CD4-positive, alpha-beta memory T cell (primary cell): ENCODE measurements at places on chromosomes 7 and 10. TPM values are rescaled to one million over a fixed set of nuclear protein-coding genes. Genes with fewer than 3 reads are reported as not detected.

DNA sequence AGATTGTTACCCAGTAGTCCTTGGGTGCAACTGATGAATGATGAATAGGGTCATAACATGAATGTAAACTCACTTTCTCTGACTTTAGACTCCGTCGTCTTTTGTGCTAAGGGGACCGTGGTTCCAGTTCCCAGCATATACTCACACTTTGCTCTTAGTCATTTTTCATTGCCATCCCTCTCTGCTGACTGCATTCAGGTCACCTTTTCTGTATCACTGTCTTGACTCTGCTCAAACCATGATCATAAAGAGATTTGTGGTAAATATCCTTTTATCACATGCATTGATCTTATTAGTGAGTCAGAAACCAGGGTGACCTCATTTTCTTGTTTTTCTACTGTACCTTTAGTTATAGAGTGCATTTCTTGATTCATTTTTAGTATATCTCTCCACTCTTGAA is 141.1 kb upstream of the AGR3 start:
- no peak overlapping the region for H3K27ac ChIP-seq
- H3K27me3 ChIP-seq, result no peaks in the 10 kb centered on the region
- H3K36me3 ChIP-seq, result no peaks in the 10 kb centered on the region
- no peak for DNase-seq
- no peak overlapping the region for H3K4me3 ChIP-seq
- peaks cover 16% of the 10 kb centered on the region for H3K4me1 ChIP-seq

- peak within 1 kb of the TSS; percentile 34 for H3K27ac ChIP-seq
- H3K36me3 ChIP-seq, result no peaks in the 10 kb centered on the region
- H3K4me1 ChIP-seq, result peaks cover 19% of the 10 kb centered on the region
- H3K27me3 ChIP-seq, result no peaks in the 10 kb centered on the region
Observed at GRCh38 chr10:24952143-24952706, at the start of gene PRTFDC1. TSS of gene PRTFDC1 (minus strand) at chr10:24952606. CDS start at chr10:24952575, 31 bp downstream.

- H3K36me3 ChIP-seq, result no peaks in the 10 kb centered on the region
- no peaks in the 10 kb centered on the region for H3K4me1 ChIP-seq
- DNase-seq, result no peak
- no peak overlapping the region for H3K27ac ChIP-seq
- H3K4me3 ChIP-seq, result no peak overlapping the region
- no peaks in the 10 kb centered on the region for H3K27me3 ChIP-seq
Observed at GRCh38 chr10:12701696-12702095, 299.8 kb downstream of the CCDC3 start.

DNA sequence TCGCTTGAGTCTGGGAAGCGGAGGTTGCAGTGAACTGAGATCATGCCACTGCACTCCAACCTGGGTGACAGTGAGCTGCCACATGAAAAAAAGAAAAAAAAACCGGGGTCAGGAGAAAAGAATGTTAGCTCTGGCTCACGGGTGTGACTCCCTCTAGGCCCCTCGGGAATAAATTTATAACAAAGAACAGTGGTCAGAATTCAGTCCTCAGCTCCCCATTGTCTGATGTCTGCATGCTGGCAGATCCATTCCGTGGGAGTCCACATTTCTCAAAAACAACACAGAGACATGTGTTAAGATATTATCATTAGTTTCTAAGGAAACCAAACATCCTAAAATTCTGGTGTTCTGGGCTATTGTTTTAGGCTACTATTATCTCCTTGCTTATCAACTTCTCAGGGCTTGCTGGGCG is 90.6 kb downstream of the MARCHF5 start:
- H3K36me3 ChIP-seq, result no peaks in the 10 kb centered on the region
- no peak overlapping the region for H3K4me3 ChIP-seq
- no peak for DNase-seq
- no peak overlapping the region for H3K27ac ChIP-seq
- no peaks in the 10 kb centered on the region for H3K4me1 ChIP-seq

DNA sequence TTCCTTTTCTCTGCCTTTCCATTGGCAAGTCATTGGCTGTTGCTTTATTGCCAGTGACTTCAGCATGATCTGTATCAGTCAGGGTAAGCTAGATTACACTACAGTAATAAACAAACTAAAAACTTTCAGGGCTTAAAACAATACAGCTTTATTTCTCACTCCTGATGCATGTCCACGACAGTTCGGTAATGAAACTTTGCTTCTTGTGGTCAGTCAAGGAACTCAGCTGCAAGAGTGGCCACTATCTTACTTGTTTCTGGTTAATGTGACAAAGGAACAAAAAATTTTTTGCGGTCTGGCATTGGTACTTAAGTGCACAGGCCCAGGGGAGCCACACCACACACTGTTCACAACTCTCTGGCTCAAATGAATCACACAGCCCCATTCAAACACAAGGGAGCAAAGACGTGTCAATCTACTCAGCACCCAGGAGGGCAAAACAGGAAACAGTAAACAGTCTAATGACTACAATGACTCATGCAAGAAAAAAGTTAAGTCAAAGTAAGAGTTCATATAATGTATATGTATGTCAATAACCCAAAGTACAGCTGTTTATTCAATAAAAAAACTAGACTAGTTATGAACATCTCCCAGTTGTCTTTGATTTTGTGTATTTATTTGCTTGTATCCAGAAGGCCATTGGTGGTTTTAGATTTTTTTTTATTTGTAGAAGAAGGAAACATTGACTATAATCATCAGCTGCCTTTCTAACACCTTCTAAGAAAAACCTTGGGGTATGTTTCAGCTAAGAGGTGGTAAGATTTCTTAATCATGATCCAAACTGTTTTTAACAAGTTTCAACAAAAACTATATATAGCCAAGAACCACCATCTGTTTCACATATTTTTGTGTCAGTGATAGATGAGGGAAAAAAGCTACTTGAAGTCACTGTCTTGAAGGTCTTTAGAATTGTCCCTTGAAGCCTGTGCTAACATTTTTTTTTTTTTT is 134.4 kb upstream of the FAM3C start:
- H3K4me3 ChIP-seq, result no peak overlapping the region
- no peak overlapping the region for H3K27ac ChIP-seq
- no peaks in the 10 kb centered on the region for H3K27me3 ChIP-seq
- H3K4me1 ChIP-seq, result no peaks in the 10 kb centered on the region
- no peaks in the 10 kb centered on the region for H3K36me3 ChIP-seq
- peak; percentile 12 for DNase-seq

- H3K27ac ChIP-seq, result no peak overlapping the region
- H3K4me1 ChIP-seq, result peaks cover 30% of the 10 kb centered on the region
- no peak overlapping the region for H3K4me3 ChIP-seq
Observed at GRCh38 chr7:17027789-17028152, 146.0 kb upstream of the AGR3 start.

GRCh38 chr10:78605800-78606350 is 462.9 kb upstream of the ZMIZ1 start:
- H3K4me3 ChIP-seq, result no peak overlapping the region
- no peak overlapping the region for H3K27ac ChIP-seq
- DNase-seq, result no peak
- no peaks in the 10 kb centered on the region for H3K27me3 ChIP-seq
- no peaks in the 10 kb centered on the region for H3K4me1 ChIP-seq

DNA sequence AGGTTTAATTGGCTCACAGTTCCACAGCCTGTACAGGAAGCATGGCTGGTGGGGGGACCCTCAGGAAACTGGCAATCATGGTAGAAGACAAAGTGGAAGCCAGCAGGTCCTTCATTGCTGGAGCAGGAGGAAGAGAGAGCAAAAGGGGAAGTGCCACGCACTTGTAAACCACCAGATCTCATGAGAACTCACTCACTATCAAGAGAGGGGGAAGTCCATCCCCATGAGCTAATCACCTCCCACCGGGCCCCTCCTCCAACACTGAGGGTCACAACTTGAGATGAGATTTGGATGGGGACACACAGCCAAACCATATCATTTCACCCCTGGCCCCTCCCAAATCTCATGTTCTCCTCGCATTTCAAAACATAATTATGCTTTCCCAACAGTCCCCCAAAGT is 171.9 kb upstream of the CACNA2D1 start:
- H3K4me3 ChIP-seq, result no peak overlapping the region
- no peaks in the 10 kb centered on the region for H3K4me1 ChIP-seq
- DNase-seq, result no peak
- H3K27me3 ChIP-seq, result no peaks in the 10 kb centered on the region
- no peaks in the 10 kb centered on the region for H3K36me3 ChIP-seq

- no peak for DNase-seq
- no peak overlapping the region for H3K4me3 ChIP-seq
- H3K36me3 ChIP-seq, result no peaks in the 10 kb centered on the region
- peaks cover 4% of the 10 kb centered on the region for H3K27me3 ChIP-seq
- H3K27ac ChIP-seq, result no peak overlapping the region
Observed at GRCh38 chr10:44293306-44293778, 91.6 kb downstream of the CXCL12 start.

GRCh38 chr10:132667342-132668047 is 118.5 kb downstream of the NKX6-2 start:
- no peak overlapping the region for H3K27ac ChIP-seq
- no peaks in the 10 kb centered on the region for H3K27me3 ChIP-seq
- H3K4me1 ChIP-seq, result no peaks in the 10 kb centered on the region

GRCh38 chr7:111784296-111784695 is 222.0 kb upstream of the IMMP2L start:
- no peaks in the 10 kb centered on the region for H3K36me3 ChIP-seq
- no peaks in the 10 kb centered on the region for H3K4me1 ChIP-seq
- no peak for DNase-seq
- H3K4me3 ChIP-seq, result no peak overlapping the region

- H3K27me3 ChIP-seq, result no peaks in the 10 kb centered on the region
- no peaks in the 10 kb centered on the region for H3K36me3 ChIP-seq
- H3K27ac ChIP-seq, result no peak overlapping the region
- no peaks in the 10 kb centered on the region for H3K4me1 ChIP-seq
- H3K4me3 ChIP-seq, result no peak overlapping the region
Observed at GRCh38 chr10:50286996-50287803, 35.9 kb upstream of the ASAH2 start.

GRCh38 chr7:128805225-128805624 is 13.5 kb downstream of the CCDC136 start:
- no peak overlapping the region for H3K4me3 ChIP-seq
- H3K4me1 ChIP-seq, result no peaks in the 10 kb centered on the region
- H3K36me3 ChIP-seq, result peaks cover 16% of the 10 kb centered on the region

Gene TMEM139
- total RNA-seq, result 0.61 TPM

DNA sequence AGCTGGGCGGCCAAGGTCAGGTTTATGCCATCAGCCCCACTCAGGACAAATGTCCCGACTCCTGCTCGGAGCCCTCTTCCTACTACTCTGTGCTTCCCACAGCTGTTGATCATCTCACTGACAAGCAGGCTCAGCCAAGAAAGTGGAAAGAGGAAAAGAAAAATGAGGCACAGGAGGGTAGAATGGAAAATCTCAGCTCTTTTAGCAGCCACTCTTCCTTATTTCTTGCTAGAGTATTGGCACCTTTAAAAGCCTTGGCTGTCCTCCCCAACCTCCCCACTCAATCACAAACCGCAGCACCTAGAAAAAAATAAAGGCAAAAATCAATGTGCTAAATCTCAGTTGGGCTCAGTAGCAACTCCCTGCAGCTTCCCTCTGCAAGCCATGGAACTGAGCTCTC is 35.3 kb upstream of the AGK start:
- H3K27me3 ChIP-seq, result peaks cover 5% of the 10 kb centered on the region
- peaks cover 4% of the 10 kb centered on the region for H3K4me1 ChIP-seq
- H3K27ac ChIP-seq, result no peak overlapping the region
- no peak overlapping the region for H3K4me3 ChIP-seq
- H3K36me3 ChIP-seq, result no peaks in the 10 kb centered on the region

GRCh38 chr7:135206941-135207391 is 4.4 kb downstream of the WDR91 start:
- peaks cover 25% of the 10 kb centered on the region for H3K4me1 ChIP-seq
- no peak overlapping the region for H3K27ac ChIP-seq
- DNase-seq, result no peak
- H3K36me3 ChIP-seq, result peaks cover 6% of the 10 kb centered on the region
- H3K4me3 ChIP-seq, result no peak overlapping the region
- H3K27me3 ChIP-seq, result no peaks in the 10 kb centered on the region

GRCh38 chr7:44063547-44063893 is 1.8 kb downstream of the PGAM2 start:
- no peak overlapping the region for H3K27ac ChIP-seq
- H3K4me3 ChIP-seq, result no peak overlapping the region
- H3K27me3 ChIP-seq, result no peaks in the 10 kb centered on the region
- peaks cover 20% of the 10 kb centered on the region for H3K4me1 ChIP-seq

GRCh38 chr7:133851411-133851810 is 275.7 kb upstream of the LRGUK start:
- no peaks in the 10 kb centered on the region for H3K27me3 ChIP-seq
- H3K36me3 ChIP-seq, result no peaks in the 10 kb centered on the region
- no peak overlapping the region for H3K27ac ChIP-seq

Gene AOAH
- total RNA-seq, result 5.4 TPM

DNA sequence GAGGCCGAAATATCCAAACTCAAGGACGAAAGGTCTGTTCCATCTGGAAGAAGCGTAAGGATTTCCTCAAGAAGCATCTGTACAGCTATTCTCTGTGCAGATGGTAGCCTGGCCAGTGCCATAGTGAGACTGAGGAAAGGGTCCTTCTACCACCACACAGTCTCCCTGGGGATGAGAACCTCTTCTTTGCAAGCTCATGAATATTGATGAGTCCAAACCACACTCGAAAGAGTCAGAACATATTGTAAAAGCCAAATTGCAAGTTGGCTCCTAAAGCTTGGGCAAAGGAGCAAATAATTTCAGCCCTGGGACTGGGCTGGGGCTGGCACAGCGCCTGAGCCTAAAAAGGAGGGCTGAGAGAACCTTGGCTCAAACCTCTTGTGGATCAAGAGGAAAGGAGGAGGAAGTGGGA is 66.1 kb upstream of the PIP4K2A start:
- H3K27ac ChIP-seq, result no peak overlapping the region
- H3K27me3 ChIP-seq, result no peaks in the 10 kb centered on the region
- no peaks in the 10 kb centered on the region for H3K36me3 ChIP-seq
- no peak for DNase-seq
- no peak overlapping the region for H3K4me3 ChIP-seq

Gene EPO
- total RNA-seq, result not detected

DNA sequence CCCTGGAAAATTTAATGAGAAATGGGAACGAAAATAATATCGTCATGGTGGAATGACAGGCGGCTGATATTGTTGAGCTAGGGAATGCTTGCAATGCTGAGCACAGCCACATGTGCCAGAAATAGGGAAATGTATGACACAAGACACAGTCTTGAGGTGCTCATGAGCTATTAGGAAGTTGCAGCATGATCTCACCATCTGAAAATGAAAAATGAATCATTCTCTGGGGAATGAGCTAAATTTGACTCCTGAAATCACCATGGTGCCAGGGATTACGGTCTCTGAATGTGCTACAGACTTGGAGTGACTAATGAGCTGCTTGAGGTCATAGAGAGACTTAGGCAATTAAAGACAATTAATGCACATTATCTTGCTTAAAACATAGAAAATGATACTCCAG is 845.0 kb downstream of the CNTNAP2 start:
- no peaks in the 10 kb centered on the region for H3K36me3 ChIP-seq
- H3K4me3 ChIP-seq, result no peak overlapping the region
- no peak for DNase-seq

- peaks cover 25% of the 10 kb centered on the region for H3K4me1 ChIP-seq
- H3K27ac ChIP-seq, result no peak overlapping the region
- H3K27me3 ChIP-seq, result no peaks in the 10 kb centered on the region
- no peaks in the 10 kb centered on the region for H3K36me3 ChIP-seq
- no peak for DNase-seq
Observed at GRCh38 chr7:2635810-2636701, 4.3 kb downstream of the TTYH3 start.

Gene ADAM12
- total RNA-seq, result 0.17 TPM

Gene SPDYE11
- not detected for total RNA-seq

Gene SPAM1
- total RNA-seq, result not detected
